ENCODE measurements at places on chromosomes 5 and 9.

GRCh38 chr9:90698871-90699440 is 56.3 kb upstream of the DIRAS2 start:
- no peak for DNase-seq

GRCh38 chr5:107807431-107807830 is 136.7 kb upstream of the EFNA5 start:
- DNase-seq: no peak

DNA sequence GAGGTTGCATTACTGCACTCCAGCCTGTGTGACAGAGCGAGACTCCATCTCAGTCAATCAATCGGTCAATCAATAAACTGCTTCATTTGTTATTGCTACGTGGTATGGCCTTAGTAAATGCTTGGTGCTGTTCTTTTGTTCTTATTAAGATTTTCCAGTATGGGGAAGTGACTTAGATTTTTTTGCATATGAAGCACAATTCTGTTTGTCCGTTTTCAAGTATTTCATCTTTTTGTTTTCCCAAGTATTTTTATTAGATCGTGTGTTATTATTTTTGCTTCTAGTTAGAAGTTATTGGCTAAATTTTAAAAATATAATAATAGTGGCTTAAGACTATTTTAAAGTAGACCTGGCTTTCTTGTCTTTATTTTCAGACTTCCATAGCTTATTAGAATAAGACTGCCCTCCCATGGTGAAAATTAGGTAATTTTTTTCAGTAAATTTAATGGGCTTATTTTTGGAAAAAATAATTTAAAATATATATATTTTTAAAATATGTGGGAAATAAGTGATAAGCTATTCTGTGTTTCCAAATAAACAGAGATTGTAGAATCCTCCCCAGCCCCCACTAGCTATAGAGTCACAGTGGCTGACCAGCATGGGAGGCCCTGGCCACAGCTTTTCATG is 14.7 kb upstream of the OMD start:
- no peak for DNase-seq

GRCh38 chr9:121772600-121773285 is 121.3 kb downstream of the DAB2IP start:
- no peak for DNase-seq
